ENCODE measurements at places on chromosomes 1 and 21. TPM values are rescaled to one million over a fixed set of nuclear protein-coding genes. Genes with fewer than 3 reads are reported as not detected.

Gene LCE2A
- total RNA-seq = not detected

Gene CLCA4
- total RNA-seq = not detected

Gene AIM2
- 29.2 TPM for total RNA-seq

Gene CELA3A
- total RNA-seq = not detected

Gene NHLH1
- total RNA-seq = 1.2 TPM

Gene SPRR2E
- not detected for total RNA-seq

Gene PAFAH2
- total RNA-seq = 13.4 TPM

Gene TMEM240
- 6.6 TPM for total RNA-seq

DNA sequence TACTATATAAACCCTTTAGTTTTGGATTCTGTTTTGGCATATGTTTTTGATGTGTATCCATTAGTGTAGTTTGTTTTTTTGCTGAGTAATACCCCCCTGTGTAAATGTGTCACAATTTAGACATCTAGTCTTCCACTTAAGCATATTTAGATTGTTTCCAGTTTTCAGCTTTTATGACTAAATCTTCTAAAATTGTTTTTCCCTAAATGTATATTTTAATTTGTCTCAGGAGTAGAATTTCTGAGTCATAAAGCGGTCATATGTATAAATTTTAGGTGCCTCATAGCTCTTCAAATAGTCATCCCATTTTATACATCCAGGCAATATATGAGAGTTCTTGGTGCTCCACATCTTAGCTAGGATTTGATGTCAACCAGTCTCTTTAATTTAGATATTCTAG is 1348.0 kb downstream of the MRPL39 start:
- no peaks in the 10 kb centered on the region for H3K36me3 ChIP-seq
- H3K27ac ChIP-seq = no peak overlapping the region
- no peak overlapping the region for H3K4me3 ChIP-seq
- H3K4me1 ChIP-seq = no peaks in the 10 kb centered on the region
- peaks cover 2% of the 10 kb centered on the region for H3K27me3 ChIP-seq

DNA sequence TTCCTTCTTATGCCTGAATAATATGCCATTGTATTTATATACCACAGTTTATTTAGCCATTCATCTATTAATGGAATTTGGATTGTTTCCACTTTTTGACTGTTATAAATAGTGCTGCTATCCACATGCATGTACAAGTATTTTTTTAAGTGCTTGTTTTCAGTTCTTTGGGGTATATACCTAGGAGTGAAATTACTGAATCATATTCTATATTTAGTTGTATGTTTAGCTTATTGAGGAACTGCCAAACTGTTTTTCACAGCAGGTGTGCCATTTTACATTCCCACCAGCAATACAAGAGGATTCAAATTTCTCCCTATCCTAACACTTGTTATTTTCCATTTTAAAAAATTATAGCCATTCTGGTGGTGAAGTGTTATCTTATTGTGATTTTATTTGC is 7.6 kb upstream of the HJV start:
- H3K4me1 ChIP-seq = no peaks in the 10 kb centered on the region
- no peak overlapping the region for H3K27ac ChIP-seq
- H3K4me3 ChIP-seq = no peak overlapping the region
- no peak for DNase-seq
- no peaks in the 10 kb centered on the region for H3K36me3 ChIP-seq

DNA sequence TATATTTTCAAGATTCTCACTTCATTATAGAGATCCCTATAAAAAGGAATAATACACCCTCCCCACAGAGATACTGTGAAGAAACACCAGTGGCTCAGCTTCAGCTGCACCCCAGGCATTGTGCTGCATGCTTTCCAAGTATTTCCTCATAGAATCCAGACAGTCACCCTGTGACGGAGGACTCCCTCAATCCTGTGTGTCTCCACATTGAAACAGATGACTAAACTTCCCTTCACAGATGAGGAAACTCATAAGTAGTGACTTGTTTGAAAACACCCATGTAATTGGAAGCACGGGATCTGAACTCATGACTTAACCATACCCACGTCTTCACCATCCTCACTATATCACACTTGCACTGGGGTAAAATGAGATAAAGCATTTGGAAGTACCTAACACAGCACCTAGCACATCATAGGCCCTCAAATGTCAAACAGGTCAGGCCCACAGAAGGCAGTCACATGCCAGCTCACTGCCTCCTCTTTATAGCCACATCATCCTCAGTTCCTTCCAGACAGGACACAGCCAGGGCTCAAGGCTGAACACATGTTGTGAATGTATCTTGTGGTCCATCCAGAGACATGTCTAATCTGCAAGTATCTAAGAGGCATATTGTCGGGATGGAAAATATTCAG is 55.2 kb downstream of the GPR161 start:
- peak overlapping the region; percentile 23 for H3K4me3 ChIP-seq
- no peaks in the 10 kb centered on the region for H3K4me1 ChIP-seq
- H3K27ac ChIP-seq = peak overlapping the region; percentile 31
- no peak for DNase-seq
- H3K36me3 ChIP-seq = peaks cover 21% of the 10 kb centered on the region

DNA sequence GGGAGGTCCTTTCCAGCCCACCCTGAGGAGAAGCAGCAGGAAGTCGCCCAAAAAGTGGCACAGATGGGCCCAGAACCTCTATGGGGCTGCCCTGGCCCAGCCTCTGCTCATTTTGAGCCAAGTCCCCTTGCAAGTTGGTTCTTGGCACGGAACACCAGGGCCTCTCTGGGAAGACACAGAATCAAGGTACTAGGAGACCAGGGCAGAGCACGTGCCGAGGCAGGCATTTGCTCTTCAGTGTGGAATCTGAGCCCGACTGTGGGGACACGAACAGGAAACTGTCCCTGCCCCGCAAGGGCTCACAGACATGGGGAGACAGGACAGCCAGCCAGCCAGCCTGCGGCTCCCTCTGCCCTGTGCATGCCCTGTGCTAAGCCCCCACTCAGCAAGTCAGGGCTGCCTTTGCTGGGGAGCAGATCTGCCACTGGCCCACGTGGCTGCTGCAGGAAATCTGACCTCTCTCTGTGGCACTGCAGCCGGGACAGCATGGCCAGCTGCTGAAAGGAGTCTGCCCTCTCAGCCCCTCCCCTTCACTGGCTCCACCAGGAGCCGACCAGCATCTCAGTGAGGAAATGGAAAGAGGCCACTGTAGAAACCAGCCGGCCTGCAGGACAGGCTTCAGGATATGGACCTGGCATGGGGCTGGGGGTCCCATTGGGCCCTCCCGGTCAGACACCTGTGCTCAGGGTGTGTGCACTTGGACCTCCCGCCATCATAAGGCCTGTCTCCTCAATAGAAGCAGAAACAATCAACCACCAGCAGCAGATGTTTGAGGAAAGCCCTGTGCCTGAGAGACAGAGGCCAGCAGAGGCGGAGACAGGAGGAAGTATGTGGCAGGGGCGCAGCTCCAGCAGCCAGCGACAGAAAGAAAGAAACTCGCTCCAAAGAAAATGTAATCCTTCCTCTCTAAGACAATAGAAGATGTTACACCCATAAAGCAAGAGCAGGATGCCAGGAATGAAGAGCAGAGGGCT is 3.7 kb downstream of the ARHGEF16 start:
- no peak overlapping the region for H3K4me3 ChIP-seq
- no peaks in the 10 kb centered on the region for H3K36me3 ChIP-seq
- DNase-seq = no peak
- peaks cover 15% of the 10 kb centered on the region for H3K4me1 ChIP-seq
- peak overlapping the region; percentile 19 for H3K27ac ChIP-seq
- peaks cover 4% of the 10 kb centered on the region for H3K27me3 ChIP-seq

DNA sequence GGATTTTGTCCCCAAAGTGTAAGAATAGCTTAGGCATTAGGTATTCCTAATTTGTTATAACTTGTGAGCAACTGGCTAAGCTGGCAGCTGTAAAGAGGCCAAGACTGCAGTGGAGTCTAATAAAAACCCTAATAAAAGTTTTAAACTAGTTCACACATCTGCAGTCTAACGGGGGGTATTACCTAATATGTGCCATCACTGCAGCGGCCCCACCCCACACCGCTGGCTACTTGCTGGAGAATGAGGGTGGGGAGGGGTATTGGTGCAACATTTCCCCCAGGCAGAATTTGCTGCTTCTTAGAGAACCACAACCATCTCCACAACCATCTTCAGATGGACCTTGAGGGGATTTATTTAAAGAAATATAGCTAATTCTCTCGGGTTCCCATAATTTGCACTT is 135.0 kb downstream of the ZC3H11B start:
- no peaks in the 10 kb centered on the region for H3K4me1 ChIP-seq
- H3K36me3 ChIP-seq = no peaks in the 10 kb centered on the region
- no peak for DNase-seq
- no peaks in the 10 kb centered on the region for H3K27me3 ChIP-seq
- no peak overlapping the region for H3K4me3 ChIP-seq
- H3K27ac ChIP-seq = no peak overlapping the region

GRCh38 chr1:173853074-173853473 is 14.7 kb downstream of the GAS5 start:
- peaks cover 25% of the 10 kb centered on the region for H3K36me3 ChIP-seq
- H3K4me3 ChIP-seq = peak overlapping the region; percentile 50
- peak; percentile 9 for DNase-seq
- H3K27me3 ChIP-seq = peaks cover 2% of the 10 kb centered on the region

DNA sequence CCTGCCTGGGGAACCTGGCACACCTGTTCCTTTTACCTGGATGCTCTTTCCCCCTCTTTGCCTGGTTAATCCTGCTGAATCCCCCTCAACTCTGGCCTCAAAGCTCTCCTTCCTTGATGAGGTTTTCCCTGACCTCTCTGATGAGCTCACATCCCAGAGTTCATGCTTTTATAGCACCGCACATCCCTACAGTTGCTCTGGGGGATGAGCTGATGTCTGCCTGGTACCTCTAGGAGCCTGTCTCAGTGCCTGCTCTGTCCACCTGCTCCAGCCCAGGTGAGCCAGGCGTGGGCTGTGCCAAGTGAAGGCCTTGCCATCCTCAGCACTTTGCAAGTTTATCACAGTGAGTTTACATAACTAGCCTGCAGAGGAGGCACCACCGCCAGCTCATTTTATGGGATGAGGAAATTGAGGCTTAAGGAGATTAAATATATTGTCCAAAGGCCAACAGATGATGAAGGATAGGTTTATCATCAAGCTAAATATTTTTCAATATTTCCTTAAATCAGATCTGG is 58.6 kb upstream of the TMPRSS2 start:
- H3K27ac ChIP-seq = peak overlapping the region; percentile 5
- no peak for DNase-seq
- peaks cover 4% of the 10 kb centered on the region for H3K4me1 ChIP-seq
- no peak overlapping the region for H3K4me3 ChIP-seq
- peaks cover 3% of the 10 kb centered on the region for H3K36me3 ChIP-seq

DNA sequence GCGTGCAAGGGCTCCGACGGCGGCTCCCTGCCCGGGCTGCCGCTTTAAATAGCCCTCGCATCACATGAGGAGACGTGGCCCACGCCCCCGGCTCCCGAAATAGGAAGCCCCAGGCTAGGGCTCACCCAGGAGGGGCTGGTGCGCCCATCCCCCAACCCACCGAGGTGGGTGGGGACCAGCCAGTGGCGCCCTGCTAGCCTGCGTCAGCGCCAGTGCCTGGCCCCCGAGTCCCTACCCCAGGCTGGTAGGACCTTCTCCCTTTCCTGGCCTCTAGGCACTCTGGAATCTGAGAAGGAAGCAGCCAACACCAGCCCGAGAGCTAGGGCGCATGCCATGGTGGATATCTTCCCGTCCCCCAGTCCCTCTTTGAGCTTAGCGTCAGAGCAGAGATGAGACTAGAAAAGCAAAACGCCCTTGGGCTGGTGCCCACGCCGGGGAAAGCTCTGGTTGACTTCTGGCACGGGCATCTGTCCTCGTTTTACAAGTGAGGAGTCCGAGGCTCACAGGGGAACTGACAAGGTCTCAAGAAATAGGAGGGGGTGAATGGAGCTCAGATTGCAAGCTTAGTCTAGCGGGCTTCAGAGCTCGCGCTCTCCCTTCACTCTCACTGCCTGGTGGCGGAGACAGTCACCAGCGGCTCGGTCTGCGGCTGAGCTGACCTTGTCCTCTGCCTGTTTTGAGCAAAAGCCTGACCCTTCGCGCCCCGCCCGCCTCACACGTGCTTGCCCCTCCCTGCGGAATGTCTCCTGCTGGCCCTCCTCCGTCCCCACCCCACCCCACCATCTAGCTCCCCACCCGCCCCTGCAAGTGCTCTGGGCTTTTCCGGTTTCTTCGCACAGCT is at the start of gene FABP3:
Gene FABP3, minus strand, starts transcription at position 21 of the 841 bp plus-strand sequence. CDS start 62 bp downstream, outside the sequence.
- H3K4me1 ChIP-seq = peaks cover 9% of the 10 kb centered on the region
- H3K36me3 ChIP-seq = no peaks in the 10 kb centered on the region
- H3K4me3 ChIP-seq = peak within 1 kb of the TSS; percentile 79
- peak; percentile 63 for DNase-seq

- H3K27me3 ChIP-seq = peaks cover 2% of the 10 kb centered on the region
- DNase-seq = no peak
- no peaks in the 10 kb centered on the region for H3K36me3 ChIP-seq
These were observed 55.1 kb downstream of the PCBP3 start for GRCh38 chr21:45698493-45699184.

DNA sequence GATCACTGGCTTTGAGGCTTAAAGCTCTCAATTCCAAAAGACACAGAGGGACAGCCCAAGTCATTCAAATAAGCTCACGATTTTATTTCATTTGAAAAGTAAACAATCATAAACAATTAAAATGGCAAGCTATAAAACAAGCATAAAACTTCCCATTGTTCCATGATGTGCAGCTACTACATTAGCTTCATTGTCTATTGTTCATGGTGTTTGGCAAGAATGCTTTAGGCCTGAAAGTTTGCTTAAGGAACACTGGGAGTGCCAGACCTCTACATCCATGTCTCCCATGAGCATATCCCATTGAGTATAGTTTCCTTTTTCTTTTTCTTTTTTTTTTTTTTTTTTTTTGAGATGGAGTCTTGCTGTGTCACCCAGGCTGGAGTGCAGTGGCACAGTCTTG is 286.1 kb upstream of the ESRRG start:
- DNase-seq = no peak
- no peaks in the 10 kb centered on the region for H3K27me3 ChIP-seq
- no peaks in the 10 kb centered on the region for H3K4me1 ChIP-seq
- no peak overlapping the region for H3K27ac ChIP-seq
- no peaks in the 10 kb centered on the region for H3K36me3 ChIP-seq

DNA sequence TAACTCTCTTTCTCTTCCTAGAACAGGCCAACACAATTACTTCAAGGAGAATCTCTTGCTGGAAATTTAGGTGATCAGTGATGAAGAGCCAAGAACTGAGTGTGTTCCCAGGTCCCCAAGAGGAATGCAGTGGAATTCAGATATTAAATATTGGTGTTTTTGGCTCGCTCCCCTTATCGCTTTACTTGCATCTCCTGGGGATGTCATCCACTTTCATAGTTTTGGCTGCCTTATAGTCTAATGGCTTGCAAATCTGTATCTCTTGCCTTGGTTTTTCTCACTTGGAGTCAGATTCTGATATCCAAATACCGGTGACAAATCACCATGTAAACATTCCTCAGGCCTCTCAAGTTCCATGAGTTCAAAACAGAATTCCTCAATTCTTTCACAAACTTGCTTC is 151.0 kb upstream of the C1orf87 start:
- no peak overlapping the region for H3K27ac ChIP-seq
- peaks cover 6% of the 10 kb centered on the region for H3K4me1 ChIP-seq
- H3K4me3 ChIP-seq = no peak overlapping the region
- no peak for DNase-seq

DNA sequence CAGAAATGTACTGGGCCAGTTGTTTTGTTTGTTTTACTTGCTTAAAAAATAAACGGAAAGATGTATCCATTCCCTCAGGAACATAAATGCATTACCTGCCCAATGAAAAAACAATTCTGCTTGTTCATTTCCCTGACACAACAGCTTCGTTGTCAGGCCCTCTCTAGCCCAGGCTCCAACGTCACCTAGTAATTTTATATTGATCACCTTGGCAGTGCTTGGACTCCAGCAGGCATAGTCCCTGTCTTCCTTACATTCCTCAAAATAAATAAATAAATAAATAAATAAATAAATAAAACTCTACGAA is 1.2 kb downstream of the CEP170 start:
- H3K27me3 ChIP-seq = peaks cover 8% of the 10 kb centered on the region
- DNase-seq = no peak
- H3K4me1 ChIP-seq = peaks cover 34% of the 10 kb centered on the region

All from endothelial cell (in vitro differentiated cells).